ENCODE measurements at places on chromosomes 5 and 9.
A peak's percentile ranks its signal among the peaks of the same experiment; 100 is the strongest.

DNA sequence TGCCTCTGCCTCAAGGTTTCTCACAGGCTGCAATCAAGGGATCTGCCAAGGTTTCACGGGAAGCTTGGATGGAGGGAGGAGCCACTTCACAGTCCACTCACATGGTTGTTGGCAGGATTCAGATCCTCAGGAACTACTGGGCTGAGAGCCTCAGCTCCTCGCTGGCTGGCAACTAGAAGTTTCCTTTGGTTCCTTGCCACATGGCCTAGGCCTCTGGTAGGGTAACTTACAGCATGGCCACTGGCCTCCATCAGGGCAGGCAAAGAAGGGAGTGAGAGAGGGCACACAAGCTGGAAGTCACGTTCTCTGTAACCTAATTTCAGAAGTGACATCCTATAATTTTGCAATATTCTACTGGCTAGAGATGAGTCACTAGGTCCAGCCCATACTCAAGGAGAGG is 32.2 kb downstream of the SPOCK1 start:
- no peak for DNase-seq

- DNase-seq = no peak
These were observed 203.5 kb downstream of the ERCC6L2 start for GRCh38 chr9:96078897-96079490.

- DNase-seq = no peak
These were observed 268.6 kb downstream of the NR3C1 start for GRCh38 chr5:143134900-143135299.

DNA sequence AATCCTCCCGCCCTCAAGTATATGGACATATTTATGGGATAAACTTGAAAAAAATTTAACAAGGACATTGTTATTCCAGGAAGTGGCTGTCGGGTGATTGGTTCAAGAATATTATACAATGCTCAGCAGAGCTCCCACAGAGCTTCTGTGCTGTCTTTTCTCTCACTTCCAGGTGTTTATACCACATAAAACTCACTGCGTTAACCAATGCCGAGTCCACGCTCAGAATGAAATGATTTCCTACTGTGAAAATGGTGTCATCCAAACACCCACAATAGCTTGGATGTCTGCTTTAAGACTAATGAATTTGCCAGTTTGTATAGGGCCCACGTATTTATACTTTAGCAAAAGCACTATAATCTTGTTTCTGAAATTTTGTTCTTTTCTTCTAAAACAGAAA is 368.2 kb downstream of the NDUFS4 start:
- no peak for DNase-seq

GRCh38 chr5:101590384-101590783 is 687.3 kb upstream of the ST8SIA4 start:
- DNase-seq = peak; percentile 2

GRCh38 chr9:128702445-128702948 is at the start of gene PKN3:
PKN3 (plus strand) TSS chr9:128702503; CDS start chr9:128702916, 413 bp downstream.
- DNase-seq = peak; percentile 92
